ENCODE measurements at places on chromosomes 2 and 18. TPM values are rescaled to one million over a fixed set of nuclear protein-coding genes. Genes with fewer than 3 reads are reported as not detected.

The AKAIN1 gene
- total RNA-seq = not detected

The ADD2 gene
- 2.8 TPM for total RNA-seq

The VIL1 gene
- not detected for total RNA-seq

The SESTD1 gene
- 2.8 TPM for total RNA-seq

The RAB27B gene
- total RNA-seq = 0.19 TPM

The PSD4 gene
- total RNA-seq = 224 TPM

The TUBA4A gene
- 221 TPM for total RNA-seq

The RSAD2 gene
- 0.42 TPM for total RNA-seq

The TUBB8B gene
- not detected for total RNA-seq

The PAX8 gene
- 2.1 TPM for total RNA-seq

The GAD1 gene
- 0.76 TPM for total RNA-seq

Measured in activated CD8-positive, alpha-beta memory T cell treated with anti-CD3 and anti-CD28 coated beads for 36 hours (primary cell).